ENCODE measurements at places on chromosomes 12 and 14.

GRCh38 chr14:30770376-30770775 is 104.0 kb upstream of the COCH start:
- DNase-seq = no peak

GRCh38 chr14:20428802-20429201 is 7.2 kb downstream of the KLHL33 start:
- DNase-seq = no peak

DNA sequence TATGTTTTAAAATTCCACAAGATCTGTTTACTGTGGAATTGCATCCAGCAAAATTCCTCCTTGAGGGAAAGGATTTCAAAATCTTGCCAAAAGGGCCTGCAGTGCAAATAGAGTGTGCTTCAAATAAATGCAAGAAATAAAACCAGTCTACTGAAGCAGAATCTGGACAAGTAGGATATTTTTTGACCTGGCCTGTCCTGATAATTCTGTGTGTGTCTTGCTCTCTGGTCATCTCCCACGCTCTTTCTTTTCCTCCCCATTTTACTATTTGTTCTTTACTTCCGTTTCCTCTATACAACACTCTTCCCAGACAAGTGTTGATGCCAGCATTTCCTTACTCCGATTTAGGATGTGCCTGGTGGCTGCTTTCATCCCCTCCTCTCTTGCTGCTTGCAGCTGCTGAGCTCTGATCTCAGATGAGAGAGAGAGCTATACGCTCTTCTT is 115.9 kb downstream of the GPR135 start:
- no peak for DNase-seq

GRCh38 chr14:90458536-90458935 is 61.7 kb downstream of the CALM1 start:
- DNase-seq = no peak

DNA sequence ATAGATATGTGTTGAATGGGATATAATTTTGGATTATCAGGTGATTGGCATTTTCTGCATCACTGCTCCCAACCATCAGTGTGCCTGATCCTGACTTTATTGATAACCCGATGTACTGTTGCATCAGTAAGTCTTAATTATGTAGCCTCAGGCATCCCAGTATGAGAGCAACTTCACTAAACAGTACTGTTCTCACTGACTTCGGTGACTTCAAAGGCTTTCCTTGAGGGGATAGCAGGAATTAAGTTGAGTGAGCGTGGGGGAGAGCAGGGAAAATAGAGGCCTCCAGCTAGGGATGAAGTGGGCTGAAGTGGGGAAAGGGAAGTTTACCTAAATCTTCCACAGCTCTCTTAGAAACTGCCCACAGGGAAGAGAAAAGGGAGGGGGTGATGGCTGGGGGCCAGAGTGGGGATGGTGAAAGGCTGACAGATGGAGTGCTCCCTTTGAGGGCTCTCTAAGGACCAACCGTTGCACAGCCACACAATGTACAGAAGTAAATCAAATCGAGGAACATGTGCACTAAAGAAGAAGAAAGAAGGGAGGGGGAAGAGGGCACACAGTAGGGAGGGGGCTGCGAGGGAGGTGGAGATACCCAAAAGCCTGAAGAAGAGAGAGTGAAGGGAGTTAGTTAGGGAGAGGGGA is 10.7 kb upstream of the NEUROD4 start:
- DNase-seq = no peak
